Activated CD4-positive, alpha-beta memory T cell treated with anti-CD3 and anti-CD28 coated beads, Interleukin-2, amount 10 ng/mL, durations not matched to agents 7 days and 5 days (primary cell): ENCODE measurements at places on chromosomes 1 and 21. TPM values are rescaled to one million over a fixed set of nuclear protein-coding genes. Genes with fewer than 3 reads are reported as not detected.
A peak's percentile ranks its signal among the peaks of the same experiment; 100 is the strongest.

- H3K27me3 ChIP-seq: no peaks in the 10 kb centered on the region
- H3K36me3 ChIP-seq: no peaks in the 10 kb centered on the region
- no peaks in the 10 kb centered on the region for H3K4me1 ChIP-seq
These were observed 173.4 kb downstream of the ZZZ3 start for GRCh38 chr1:77509051-77509492.

GRCh38 chr1:24643363-24644099 lies 429 bp downstream of the SRRM1 start:
- peak overlapping the region; percentile 74 for H3K27ac ChIP-seq
- peak; percentile 41 for DNase-seq

- peaks cover 47% of the 10 kb centered on the region for H3K36me3 ChIP-seq
- DNase-seq: no peak
- no peak overlapping the region for H3K4me3 ChIP-seq
- no peaks in the 10 kb centered on the region for H3K27me3 ChIP-seq
- no peak overlapping the region for H3K27ac ChIP-seq
These were observed 27.6 kb downstream of the AGO4 start for GRCh38 chr1:35835398-35835797.

- H3K4me3 ChIP-seq: no peak overlapping the region
- no peak overlapping the region for H3K27ac ChIP-seq
- peaks cover 9% of the 10 kb centered on the region for H3K27me3 ChIP-seq
- DNase-seq: peak; percentile 24
- no peaks in the 10 kb centered on the region for H3K4me1 ChIP-seq
These were observed 150.6 kb upstream of the ZC3H12A start for GRCh38 chr1:37323486-37324377.

DNA sequence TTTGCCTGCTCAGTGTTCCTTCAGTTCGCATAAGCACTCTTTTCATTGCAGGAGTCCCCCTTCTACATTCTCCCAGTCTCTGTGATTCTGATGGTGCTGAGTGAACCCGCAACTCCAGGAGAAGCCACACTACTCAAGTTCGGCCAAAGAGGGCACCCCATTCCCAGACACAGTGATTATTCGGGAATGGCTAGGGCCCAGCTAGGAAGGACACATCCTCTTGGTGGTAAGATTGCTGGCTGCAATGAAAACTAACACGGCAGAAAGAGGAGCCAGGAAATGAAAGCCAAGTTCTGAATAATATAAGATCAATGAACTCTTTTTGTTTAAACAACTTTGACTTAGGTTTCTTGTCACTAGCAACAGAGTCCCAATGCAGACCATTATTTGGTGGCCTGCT lies 14.9 kb downstream of the CREG1 start:
- DNase-seq: no peak
- H3K4me1 ChIP-seq: peaks cover 47% of the 10 kb centered on the region
- H3K27ac ChIP-seq: no peak overlapping the region
- H3K27me3 ChIP-seq: no peaks in the 10 kb centered on the region
- H3K4me3 ChIP-seq: peak overlapping the region; percentile 11

GRCh38 chr1:236273358-236273757 lies 8.4 kb downstream of the ERO1B start:
- no peak overlapping the region for H3K27ac ChIP-seq
- no peaks in the 10 kb centered on the region for H3K27me3 ChIP-seq
- no peaks in the 10 kb centered on the region for H3K4me1 ChIP-seq
- DNase-seq: no peak
- no peak overlapping the region for H3K4me3 ChIP-seq
- peaks cover 2% of the 10 kb centered on the region for H3K36me3 ChIP-seq

DNA sequence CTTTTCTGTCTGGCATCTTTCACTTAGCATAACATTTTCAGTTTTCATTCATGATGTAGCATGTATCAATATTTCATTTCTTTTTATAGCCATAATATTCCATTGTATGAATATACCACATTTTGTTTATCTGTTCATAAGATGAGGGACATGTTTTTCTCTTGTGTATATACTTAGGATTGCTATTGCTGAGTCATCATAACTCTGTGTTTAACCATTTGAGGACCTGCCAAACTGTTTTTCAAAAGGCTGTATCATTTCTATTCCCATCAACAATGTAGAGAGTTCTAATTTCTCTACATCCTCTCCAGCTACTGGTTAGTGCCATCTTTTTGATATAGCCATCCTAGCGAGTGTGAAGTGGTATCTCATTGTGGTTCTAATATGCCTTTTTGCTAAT lies 26.2 kb downstream of the MPZL1 start:
- no peak overlapping the region for H3K4me3 ChIP-seq
- H3K36me3 ChIP-seq: no peaks in the 10 kb centered on the region
- no peak overlapping the region for H3K27ac ChIP-seq
- peaks cover 14% of the 10 kb centered on the region for H3K4me1 ChIP-seq

The TNN gene
- total RNA-seq: not detected

DNA sequence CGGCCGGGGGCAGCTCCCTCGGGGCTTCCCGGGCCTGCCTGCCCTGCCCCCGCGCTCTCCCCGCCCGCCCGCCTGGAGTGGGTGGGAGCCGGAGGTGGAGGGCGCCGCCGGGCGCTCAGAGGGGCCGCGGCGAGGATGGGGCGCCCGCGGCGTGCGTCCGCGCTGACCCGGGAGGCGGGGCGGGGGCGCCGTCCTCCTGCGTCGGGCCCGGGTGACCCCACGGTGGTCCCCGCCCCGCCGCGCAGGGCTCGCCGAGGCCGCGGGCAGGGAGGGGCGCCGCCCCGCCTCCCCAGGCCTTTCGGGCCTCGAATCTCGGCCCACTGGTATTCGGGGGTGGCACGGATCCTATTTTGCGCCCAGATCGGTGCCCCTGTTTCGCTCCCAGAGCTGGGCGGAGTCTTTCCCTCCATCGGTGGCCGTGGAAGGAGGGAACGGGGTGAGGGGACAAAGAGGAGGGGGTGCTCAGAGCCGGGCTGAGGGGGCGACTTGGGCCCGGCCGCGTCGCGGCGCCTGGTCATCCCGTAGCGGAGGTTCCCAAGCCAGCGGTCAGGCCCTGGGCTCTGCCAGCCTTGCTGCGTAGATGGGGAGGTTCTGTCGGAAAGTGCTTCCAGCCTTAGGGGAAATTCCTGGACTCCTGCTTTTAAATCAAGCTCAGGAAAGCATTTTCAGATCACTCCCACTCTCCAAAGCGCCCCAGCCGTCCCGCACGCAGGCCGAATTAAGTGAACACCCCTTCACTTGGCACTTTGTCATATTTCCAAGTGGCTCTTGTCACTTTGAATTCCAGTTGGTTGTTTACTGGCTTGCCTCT lies 545 bp downstream of the PATJ start:
- H3K4me1 ChIP-seq: peaks cover 25% of the 10 kb centered on the region
- no peaks in the 10 kb centered on the region for H3K27me3 ChIP-seq
- no peak overlapping the region for H3K27ac ChIP-seq
- H3K36me3 ChIP-seq: peaks cover 2% of the 10 kb centered on the region

The C1orf141 gene
- not detected for total RNA-seq

DNA sequence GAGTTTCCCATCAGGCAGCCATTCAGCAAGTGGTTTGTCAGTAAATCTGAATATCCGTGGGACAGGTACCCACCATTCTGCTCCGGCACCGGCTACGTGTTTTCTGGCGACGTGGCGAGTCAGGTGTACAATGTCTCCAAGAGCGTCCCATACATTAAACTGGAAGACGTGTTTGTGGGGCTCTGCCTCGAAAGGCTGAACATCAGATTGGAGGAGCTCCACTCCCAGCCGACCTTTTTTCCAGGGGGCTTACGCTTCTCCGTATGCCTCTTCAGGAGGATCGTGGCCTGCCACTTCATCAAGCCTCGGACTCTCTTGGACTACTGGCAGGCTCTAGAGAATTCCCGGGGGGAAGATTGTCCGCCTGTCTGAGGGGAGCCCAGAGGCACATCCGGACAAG lies 48.4 kb downstream of the B3GALT5 start:
- no peak overlapping the region for H3K4me3 ChIP-seq
- DNase-seq: no peak
- H3K4me1 ChIP-seq: no peaks in the 10 kb centered on the region

GRCh38 chr1:34360574-34360973 lies 183.9 kb downstream of the C1orf94 start:
- no peak overlapping the region for H3K4me3 ChIP-seq
- H3K36me3 ChIP-seq: no peaks in the 10 kb centered on the region
- H3K4me1 ChIP-seq: no peaks in the 10 kb centered on the region
- no peak for DNase-seq

- no peak overlapping the region for H3K4me3 ChIP-seq
- H3K27ac ChIP-seq: no peak overlapping the region
- H3K4me1 ChIP-seq: no peaks in the 10 kb centered on the region
- H3K27me3 ChIP-seq: peaks cover 15% of the 10 kb centered on the region
These were observed 105.7 kb downstream of the SYF2 start for GRCh38 chr1:25126562-25126961.

GRCh38 chr21:31945546-31945945 lies 72.7 kb downstream of the HUNK start:
- no peak overlapping the region for H3K27ac ChIP-seq
- H3K4me1 ChIP-seq: no peaks in the 10 kb centered on the region
- DNase-seq: no peak
- H3K36me3 ChIP-seq: no peaks in the 10 kb centered on the region

The GPA33 gene
- total RNA-seq: 0.65 TPM

DNA sequence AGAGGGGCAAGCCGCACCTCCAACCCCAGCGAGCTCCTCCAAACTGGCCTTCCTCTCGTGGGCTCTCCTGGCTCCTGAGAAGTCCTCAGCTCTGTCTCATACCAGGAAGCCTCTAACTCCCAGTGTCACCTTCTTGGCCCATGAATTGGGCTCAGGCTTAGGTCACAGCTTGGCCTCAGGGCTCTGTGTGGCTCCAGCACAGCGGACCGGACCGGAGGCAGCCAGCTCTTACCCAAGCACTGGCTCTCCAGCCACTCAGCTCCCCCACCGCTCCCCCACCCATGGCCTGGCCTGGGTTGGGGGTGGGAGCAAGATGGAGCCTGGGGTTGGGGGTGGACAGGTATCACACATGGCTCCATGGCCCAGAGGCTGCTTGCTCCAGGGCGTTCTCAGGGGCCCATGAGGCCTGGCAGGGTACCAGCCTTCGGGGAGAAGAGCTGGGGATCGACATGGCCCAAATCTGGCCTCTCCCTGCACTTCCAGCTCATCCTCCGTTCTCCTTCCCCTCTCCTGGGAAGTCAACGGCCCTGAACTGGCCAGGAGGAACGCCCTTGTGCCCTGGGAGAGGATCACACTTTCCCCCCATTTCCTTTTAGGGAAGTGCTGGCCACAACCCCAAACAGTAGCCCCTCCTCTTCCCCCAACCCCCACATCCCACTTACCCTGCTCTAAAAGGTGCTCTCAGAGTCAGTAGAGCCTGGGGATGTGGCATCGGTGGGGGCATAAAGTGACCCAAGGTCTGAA lies 97.5 kb downstream of the CASZ1 start:
- H3K27ac ChIP-seq: no peak overlapping the region
- DNase-seq: no peak
- H3K27me3 ChIP-seq: peaks cover 23% of the 10 kb centered on the region
- H3K4me3 ChIP-seq: no peak overlapping the region

The FAM3B gene
- not detected for total RNA-seq

GRCh38 chr1:151175041-151175741 lies 590 bp downstream of the TMOD4 start:
- no peak for DNase-seq
- no peak overlapping the region for H3K27ac ChIP-seq
- peaks cover 62% of the 10 kb centered on the region for H3K36me3 ChIP-seq
- no peaks in the 10 kb centered on the region for H3K27me3 ChIP-seq
- no peak overlapping the region for H3K4me3 ChIP-seq
- H3K4me1 ChIP-seq: no peaks in the 10 kb centered on the region

The STMN1 gene
- 616 TPM for total RNA-seq

The ZNHIT6 gene
- 14.0 TPM for total RNA-seq

The GUCA2A gene
- total RNA-seq: not detected

DNA sequence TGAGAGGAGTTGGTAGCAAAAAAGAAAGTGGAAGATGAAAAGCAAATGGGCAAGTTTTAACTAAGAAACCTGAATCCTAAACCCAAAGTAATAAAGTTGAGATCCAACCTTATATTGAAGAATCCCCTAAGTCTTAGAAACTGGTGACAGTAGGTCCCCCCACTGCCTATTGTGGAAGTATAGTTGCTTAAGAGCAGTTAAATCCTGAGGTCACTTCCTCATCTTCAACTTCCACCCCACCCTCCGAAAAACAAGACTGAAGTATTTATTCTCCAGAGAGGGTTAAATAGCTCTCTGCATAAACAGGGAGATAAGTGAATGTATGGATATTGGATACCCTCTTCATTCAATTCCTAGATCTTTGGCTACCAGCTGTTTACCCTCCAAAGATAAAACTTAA lies 3.3 kb upstream of the DSTYK start:
- no peak overlapping the region for H3K27ac ChIP-seq
- peaks cover 5% of the 10 kb centered on the region for H3K36me3 ChIP-seq
- H3K27me3 ChIP-seq: peaks cover 6% of the 10 kb centered on the region

The MTARC2 gene
- not detected for total RNA-seq

DNA sequence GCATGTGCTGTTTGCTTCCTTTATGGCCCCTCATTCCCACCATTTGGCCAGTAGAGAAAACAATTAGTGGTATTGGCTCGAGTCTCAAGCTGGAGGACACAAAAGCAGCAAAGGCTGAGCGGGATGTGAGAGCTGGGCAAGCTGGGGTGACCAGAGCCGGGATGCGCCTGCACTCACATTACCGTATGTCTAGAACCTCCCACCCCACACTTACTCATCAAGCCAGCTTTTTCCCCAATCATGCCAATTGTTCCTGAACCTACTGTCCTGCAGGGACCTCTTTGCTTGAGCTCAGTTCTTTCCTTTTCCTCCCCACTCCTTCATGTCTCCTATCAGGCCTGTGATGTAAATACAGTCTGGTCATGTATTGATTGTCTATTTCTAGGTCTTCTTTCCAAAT lies 45.9 kb downstream of the KIRREL1 start:
- no peak overlapping the region for H3K27ac ChIP-seq
- H3K36me3 ChIP-seq: no peaks in the 10 kb centered on the region
- H3K27me3 ChIP-seq: no peaks in the 10 kb centered on the region
- H3K4me3 ChIP-seq: no peak overlapping the region
- H3K4me1 ChIP-seq: no peaks in the 10 kb centered on the region
- no peak for DNase-seq

DNA sequence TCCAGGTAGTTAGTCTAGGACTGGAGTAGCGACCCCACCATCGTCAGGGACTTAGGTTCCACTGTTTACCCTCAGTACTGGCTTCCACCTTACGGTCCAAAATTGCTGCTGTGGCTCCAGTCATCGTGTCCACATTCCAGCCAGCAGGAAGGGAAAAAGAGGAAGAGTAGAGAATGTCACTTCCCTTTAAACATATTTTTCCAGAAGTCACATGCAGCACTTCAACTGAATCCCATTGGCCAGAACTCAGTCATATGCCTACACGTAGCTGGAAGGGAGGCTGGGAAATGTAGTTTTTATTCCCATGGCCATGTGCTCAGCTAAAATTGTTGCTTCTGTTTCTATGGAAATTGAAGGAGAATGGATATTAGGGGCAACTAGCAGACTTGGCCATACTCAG lies 84.1 kb upstream of the SELENON start:
- H3K4me3 ChIP-seq: no peak overlapping the region
- H3K27me3 ChIP-seq: peaks cover 24% of the 10 kb centered on the region
- H3K36me3 ChIP-seq: peaks cover 8% of the 10 kb centered on the region
- no peak overlapping the region for H3K27ac ChIP-seq
- no peak for DNase-seq
